ENCODE measurements at places on chromosomes 12 and 14. TPM values are rescaled to one million over a fixed set of nuclear protein-coding genes. Genes with fewer than 3 reads are reported as not detected.

DNA sequence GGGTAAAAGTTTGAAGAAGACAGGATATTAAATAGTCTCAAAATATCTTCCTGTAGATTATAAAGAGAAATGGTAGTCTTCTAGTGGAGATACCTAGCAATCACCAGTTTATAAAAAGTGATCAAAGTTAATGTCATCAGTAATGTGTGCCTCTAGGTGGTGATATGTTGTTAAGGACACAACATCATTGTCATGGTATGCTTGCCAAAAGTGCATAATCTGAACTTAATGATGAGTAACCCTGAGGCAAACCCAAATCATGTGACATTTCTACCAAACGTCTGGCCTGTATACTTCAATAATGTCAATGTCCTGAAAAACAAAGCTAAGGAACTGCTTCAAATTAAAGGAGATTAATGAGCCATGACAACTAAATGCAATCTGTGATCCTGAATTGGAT, 214.7 kb downstream of the PHLDA1 start:
- peak; percentile 94 for DNase-seq

DNA sequence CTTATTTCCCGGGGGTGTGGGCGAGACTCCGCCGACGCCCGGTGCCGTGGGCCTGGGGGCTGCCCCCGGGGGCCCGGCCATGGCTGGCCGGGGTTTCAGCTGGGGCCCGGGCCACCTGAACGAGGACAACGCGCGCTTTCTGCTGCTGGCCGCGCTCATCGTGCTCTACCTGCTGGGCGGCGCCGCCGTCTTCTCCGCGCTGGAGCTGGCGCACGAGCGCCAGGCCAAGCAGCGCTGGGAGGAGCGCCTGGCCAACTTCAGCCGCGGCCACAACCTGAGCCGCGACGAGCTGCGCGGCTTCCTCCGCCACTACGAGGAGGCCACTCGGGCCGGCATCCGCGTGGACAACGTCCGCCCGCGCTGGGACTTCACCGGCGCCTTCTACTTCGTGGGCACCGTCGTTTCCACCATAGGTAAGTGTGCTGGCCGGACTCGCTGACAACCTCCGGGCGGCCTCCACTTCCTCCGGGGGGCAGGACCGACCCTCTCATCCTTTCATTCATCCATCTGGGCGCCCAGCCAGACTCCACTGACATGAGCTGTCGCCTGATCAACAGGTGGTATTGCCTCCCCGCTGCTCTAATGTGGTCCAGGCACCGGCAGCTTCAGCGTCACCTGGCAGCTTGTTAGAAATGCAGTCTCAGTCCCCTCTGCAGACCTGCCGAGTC, 467 bp downstream of the KCNK13 start:
- no peak for DNase-seq

DNA sequence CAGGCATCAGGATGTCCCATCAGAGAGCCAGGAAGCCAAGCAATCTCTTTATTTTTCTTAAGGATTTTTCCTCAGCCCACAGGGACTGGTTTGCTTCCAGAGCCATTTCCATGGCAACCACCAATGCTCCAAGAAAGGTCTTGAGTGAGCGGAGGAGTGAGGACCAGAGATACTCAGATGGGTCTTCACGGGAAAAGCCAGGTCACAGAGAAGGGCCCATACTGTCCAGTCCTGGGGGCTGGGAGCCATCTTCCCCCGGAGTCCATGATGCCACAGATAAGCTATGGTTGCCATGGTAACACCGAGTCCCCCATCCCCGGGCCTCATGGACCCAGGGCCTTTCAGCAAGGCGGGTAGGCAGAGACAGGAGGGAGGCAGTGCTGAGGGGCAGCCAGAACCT, 28.6 kb downstream of the CMKLR1 start:
- peak; percentile 42 for DNase-seq

DNA sequence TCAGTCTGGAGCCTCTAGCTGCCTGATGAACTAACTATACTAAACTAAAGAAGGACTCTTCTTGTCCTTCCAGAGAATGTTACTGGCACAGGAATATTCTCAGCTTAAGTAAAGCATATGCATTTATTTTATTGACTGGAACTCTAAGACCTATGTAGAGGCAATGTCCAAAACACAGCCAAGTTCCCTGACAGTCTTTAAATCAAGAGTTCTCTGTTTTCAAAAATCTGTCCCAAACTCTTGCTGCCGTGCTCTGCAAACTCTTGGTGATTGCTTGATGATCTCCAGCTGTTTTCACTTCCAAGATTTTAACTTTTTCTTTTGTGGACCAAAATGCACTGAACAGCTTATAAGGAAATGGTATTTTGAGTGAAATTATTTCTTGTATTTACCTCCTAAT, 67.5 kb upstream of the DAAM1 start:
- DNase-seq: no peak

DNA sequence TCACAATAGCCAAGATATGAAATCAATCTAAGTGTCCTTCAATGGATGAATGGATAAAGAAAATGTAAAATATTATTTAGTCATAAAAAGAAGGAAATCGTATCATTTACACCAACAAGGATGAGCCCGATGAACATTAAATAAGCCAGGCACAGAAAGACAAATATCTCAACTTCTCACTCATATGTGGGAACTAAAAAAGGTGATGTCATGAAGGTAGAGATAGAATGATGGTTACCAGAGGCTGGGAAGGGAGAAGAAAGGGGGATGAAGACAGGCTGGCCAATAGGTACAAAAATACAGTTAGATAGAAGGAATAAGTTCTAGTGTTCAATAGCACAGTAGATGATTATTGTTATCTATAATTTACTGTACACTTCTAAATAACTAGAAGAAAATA, 94.9 kb upstream of the RAP1B start:
- no peak for DNase-seq

MGP gene
- 12.6 TPM for total RNA-seq

SMCO2 gene
- total RNA-seq: not detected

TTC6 gene
- total RNA-seq: not detected
